Cerebellum (tissue), 4 donors: ENCODE measurements at places on chromosomes 1 and 21.

GRCh38 chr1:233114159-233114558 is 163.7 kb downstream of the NTPCR start:
- no peak for DNase-seq

- DNase-seq: peak; percentile 11
Measured at GRCh38 chr1:31583995-31584868, 7.9 kb downstream of the TINAGL1 start.

- no peak for DNase-seq
Measured at GRCh38 chr1:96722958-96723357, 1.4 kb downstream of the PTBP2 start.

- no peak for DNase-seq
Measured at GRCh38 chr1:177690996-177691395, 278.9 kb downstream of the SEC16B start.

DNA sequence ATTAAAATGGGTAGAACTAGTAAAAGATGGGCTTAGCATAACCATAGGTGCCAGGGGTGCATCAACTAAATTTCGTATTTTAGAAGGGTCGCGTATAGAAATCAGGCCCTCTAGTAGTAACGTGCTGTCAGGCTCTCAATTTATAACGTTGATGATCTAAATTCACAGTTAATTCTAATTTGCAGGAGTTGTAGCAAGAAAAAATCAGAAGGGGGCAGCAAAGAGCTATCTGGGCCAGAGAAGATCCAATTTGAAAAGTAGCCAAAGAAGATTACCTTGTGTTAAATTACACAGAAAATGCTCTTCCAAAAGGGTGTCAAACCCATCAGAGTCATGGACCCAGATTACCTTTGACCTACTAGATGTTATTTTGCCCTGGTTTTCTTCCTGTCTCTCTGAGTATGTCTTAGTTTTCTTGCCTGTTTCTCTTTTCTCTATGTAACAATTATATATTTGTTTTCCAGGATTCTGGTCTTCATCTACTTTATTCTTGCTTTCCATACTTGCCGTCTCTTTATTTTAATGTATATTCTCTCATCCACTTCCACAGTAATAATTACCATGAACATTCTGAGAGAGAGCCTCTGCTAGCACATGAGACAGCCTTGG is 1030.9 kb downstream of the AMY1C start:
- peak; percentile 7 for DNase-seq

DNA sequence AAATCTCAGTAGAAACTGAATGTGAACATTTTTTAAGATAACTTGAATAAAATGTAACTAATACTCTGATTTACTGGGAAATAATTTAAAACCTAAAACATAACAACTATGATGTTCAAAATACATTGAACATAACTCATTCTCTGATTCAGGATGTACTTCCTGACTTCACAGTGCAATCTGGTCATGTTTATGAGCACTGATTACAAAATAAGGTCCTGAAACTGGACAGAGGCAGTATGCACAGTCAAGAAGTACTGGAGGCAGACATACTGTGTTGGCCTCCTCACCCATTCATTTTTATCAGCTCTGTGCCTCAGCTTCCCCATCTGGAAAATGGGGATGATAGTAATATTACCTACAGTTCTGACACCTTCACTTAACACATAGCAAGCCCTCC is 651.3 kb downstream of the PTPRC start:
- no peak for DNase-seq

- no peak for DNase-seq
Measured at GRCh38 chr1:230332575-230333066, 93.5 kb downstream of the PGBD5 start.

DNA sequence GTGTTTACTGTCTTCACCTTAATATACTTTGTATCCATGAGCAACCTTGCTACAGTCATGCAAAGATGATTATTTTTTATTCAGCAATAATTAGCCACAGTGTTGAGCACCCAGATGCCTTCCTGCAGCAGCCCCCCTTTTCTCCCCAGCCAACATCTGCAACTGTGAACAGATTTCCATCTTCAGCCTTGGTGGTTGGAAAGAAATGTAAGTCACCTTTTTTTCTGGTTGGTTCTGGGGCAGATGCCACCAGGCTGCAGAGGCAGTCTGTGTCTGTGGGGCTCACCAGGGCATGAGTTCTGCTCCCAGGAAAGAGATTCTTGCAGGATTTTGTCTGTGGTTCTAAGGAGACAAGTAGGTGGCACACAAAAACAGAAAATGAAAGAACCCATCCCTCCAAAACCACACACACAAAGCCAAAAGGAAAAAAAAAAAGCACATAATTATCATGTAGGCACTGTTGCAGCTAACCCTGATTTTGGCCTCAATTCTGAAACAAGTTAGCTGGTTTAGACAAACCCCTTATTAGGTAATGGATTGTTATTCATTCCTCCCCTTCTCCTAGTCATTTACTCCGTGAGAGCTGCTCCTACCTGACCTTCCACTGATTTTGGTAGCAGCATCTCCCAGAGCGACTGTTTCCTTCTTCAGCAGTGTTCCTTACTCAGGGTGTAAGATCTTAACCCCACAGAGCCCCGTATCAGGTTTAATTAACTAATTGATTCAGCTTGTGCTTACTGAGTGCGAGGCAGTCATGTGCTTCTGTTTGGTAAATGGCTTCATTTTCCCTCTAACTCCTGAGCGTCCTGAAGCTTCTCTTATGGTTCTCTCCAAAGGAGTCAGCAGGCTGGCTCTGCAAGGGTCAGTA is 36.5 kb downstream of the GALNT2 start:
- no peak for DNase-seq

GRCh38 chr1:156540955-156541354 is 31.4 kb downstream of the IQGAP3 start:
- no peak for DNase-seq
